Large intestine (tissue), 12 donors: ENCODE measurements at places on chromosomes 6 and 20. TPM values are rescaled to one million over a fixed set of nuclear protein-coding genes. Genes with fewer than 3 reads are reported as not detected.

- no peak for DNase-seq
Measured at GRCh38 chr6:30679765-30680535, 6.5 kb downstream of the PPP1R18 start.

DNA sequence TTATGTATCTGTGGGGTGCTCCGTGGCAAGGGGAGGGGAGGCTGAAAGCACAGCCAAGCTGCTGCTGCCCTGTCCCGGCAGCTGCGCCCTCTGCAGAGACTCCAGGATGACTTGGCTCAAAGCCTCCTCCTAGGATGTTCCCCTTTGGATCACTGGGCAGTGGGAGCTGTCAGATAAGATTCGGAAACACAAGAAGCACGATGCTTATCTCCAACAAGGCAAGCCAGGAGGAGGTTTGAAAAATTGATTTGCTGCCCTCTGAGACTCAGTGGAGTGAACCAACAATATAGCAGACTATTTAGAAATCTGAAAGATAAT lies 776.4 kb downstream of the C6orf118 start:
- DNase-seq = no peak

DNA sequence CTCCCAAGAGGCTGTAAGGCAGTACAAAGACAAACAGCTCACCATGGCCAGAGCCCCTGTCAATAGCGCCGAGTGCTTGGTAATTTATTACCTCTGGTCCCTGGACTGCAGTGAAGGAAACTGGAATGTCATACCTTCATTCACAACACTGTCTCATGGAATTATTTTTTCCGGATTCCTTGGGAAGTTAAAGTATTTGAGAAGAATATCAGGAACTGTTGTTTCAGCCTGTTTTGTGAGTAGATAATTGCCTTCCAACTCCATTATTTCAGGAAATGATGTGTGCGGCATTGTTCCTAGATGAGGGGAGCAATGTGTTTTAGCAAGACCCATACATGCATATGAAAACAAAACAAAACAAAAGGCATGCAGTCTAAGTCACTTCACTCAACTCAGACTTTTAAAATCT lies 64.0 kb downstream of the BLOC1S5 start:
- DNase-seq = no peak

GRCh38 chr20:39103305-39103704 lies 141.2 kb downstream of the DHX35 start:
- no peak for DNase-seq

GRCh38 chr6:127403636-127404035 lies 55.6 kb downstream of the KIAA0408 start:
- DNase-seq = no peak

DNA sequence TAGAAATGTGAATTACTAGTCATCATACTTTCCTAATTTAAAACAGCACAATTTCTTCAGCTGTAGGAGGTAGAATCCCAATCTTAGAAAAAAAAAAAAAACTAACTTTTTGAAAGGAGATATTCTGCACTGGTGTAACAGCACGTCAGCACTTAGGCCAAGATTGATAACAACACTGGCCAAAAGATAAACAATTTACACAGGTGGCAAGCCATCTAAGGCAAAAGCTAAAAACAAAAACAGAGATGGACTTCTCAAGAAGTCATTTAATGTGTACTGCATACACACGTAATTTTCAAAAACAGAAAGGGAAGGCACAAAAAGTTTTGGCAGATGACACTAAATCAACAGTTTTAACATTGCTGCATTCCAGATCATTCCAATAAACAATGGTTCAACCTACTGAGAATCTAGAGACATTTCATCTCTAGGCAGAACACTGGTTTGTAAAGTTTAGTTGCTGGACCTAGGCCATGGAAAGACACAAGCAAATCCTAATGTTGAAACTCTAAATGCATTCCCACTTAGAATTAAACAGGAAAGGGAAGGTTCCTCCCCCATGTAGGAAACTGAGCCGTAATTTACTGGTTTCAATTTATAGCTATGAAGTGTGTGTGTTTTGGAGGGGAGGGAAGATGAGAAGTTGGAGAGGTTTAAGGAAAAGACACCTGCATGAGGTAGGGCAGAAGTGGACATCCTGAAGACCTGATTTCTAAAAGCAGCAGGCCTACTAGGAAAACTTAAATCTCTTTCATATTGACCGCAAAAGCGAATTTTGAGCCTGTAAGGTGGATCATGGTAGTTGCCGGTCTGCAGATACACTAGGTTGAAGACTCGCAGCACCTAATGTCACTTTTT lies 1.3 kb downstream of the GCLC start:
- peak; percentile 7 for DNase-seq

Gene ENPP1
- 9.5 TPM for polyA plus RNA-seq

DNA sequence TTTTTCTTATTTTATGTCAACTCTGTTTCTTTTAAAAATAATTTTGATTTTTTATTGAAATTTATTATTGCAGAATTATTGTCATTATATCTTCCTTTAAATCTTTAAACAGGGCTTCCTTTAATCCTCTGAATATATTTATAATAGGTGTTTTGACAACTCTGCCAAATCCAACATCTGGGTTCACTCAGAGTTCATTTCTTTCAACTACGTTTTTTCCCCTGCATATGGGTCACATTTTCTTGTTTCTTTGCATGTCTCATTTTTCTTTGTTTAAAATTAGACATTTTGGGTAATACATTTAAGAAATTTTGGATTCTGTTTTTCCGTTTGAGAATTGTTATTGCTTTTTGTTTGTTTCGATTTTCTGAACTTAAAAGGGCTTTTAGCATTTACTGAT lies 655.1 kb upstream of the CITED2 start:
- DNase-seq = no peak

Gene MTO1
- polyA plus RNA-seq = 24.0 TPM

- no peak for DNase-seq
Measured at GRCh38 chr20:42530855-42531448, 658.8 kb downstream of the PTPRT start.

DNA sequence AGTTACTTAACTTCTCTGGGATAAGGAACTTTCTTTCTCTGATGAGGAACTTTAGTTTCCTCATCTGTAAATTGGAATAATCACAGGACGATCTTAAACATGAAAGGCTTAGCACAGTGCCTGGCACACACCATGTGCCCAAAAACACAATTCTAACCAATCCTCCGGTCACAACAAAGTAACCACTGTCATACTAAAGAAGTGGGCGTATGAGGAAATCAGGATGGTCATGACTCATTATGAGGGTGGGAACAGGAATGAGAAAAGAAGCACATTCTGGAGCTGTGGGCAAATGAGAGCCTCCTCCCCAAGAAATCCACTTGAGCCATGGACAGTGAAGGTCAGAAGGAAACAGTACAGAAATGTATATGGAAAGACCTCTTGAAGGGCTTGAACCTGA lies 82.9 kb downstream of the LRFN2 start:
- DNase-seq = no peak

- no peak for DNase-seq
Measured at GRCh38 chr20:53945478-53945877, 124.9 kb downstream of the BCAS1 start.

- no peak for DNase-seq
Measured at GRCh38 chr6:106159531-106159940, 73.4 kb downstream of the PRDM1 start.

Gene FAM209B
- 0.19 TPM for polyA plus RNA-seq

GRCh38 chr20:50040432-50041245 lies 57.9 kb downstream of the SNAI1 start:
- no peak for DNase-seq

DNA sequence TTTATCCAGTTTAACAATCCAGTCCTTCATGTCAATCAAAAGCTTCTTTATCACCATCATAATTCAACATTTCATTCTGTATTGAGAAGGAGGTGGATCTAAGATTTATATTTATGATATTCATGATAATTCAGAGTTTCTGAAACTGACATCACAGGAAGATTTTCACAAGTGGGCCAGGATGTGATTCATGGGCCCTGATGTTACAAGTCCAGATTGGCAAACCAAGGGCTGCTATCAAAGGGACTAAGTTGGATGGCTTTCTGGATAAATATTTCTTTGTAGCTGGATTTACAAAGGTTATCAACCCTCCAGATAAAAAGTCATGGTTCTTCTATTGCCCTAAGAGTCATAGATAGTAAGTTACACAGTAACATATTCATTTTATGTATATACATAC lies 866.5 kb downstream of the KIF16B start:
- no peak for DNase-seq

DNA sequence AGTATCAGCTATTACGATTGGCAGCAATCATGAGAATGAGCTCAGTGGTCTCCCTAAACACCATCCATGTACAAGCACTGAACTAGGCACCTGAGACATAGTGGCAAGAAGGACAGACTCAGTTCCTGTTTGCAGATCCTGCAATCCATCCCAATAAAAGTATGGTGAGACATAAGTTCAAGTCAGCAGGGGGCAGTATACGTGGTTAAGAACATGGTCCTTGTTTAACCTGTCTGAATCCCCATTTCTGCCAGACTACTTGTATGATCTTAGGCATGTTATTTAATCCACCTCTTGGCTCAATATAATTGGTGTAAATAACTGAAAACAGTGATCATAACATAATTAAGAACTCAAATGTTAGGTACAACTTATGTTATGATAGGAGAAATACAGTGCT lies 33.2 kb upstream of the PNISR start:
- DNase-seq = no peak

Gene SUMO4
- polyA plus RNA-seq = 0.52 TPM
